ENCODE measurements at places on chromosomes 1 and 21.

DNA sequence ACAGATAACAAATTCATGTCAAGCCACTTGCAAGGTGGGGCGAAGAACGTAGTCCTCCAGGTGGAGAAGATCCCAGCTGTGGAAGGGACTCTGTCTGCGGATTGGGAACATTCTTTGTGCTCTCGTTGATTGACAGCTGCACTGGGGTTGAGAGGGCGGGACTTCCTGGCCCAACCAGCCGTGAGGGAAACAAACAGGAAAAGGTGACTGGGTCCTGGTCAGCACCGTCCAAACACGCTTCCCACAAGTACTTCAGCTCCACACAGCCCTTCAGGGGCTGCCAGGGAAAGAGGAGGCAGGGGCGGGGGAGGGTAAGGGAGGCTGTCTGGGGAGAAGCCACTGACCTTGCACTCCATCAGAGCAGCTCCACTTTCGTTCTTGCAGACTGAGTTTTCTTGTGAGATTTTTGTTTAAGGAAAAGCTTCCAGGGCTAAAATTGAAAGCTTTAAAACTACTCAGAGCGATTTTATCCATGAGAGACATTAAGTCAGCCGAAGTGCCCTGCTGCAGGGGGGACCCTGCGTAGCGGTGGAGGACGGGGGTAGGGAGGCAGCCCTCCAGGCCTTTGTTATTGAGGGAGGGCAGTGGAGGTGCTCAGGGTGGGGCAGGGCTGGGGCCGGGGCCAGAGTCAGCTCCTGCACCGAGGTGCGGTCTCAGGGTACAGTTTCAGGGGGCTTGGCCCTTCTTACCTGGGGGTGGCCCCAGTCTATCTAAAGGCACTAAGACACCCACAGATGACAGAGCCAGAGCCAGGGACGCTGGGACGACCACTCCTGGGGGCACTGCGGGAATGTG is 21.6 kb upstream of the STUM start:
- DNase-seq = no peak

- no peak for DNase-seq
Measured at GRCh38 chr1:165647970-165648369, 16.9 kb downstream of the MGST3 start.

- no peak for DNase-seq
Measured at GRCh38 chr1:203038217-203038741, 12.0 kb downstream of the PPFIA4 start.

GRCh38 chr1:119266858-119267257 is 101.7 kb upstream of the HAO2 start:
- DNase-seq = no peak

- DNase-seq = no peak
Measured at GRCh38 chr1:6000444-6001288, 8.4 kb upstream of the NPHP4 start.

GRCh38 chr1:211903490-211904245 is 73.1 kb upstream of the LPGAT1 start:
- DNase-seq = no peak

DNA sequence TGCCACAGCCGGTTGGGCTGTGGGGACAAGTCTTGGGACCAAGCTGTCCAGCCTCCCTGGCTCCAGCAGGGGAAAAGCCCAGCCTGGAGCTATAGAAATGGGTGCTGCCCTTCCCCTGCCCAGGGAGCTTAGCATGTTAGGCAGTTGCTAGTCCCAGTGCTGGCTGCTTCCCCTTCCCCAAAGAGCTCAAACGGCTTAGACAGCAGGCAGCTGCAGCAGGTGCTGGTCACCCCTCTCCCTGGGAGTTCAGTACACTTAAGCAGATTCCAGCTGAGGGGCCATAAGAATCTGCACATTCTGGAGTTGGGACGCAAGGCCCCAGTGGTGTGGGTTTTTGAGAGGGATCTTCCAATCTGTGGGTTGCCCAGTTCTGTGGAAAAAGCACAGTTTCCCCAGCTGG is 11.1 kb upstream of the REG4 start:
- DNase-seq = no peak

- no peak for DNase-seq
Measured at GRCh38 chr1:161706113-161706481, 932 bp upstream of the FCRLA start.

- DNase-seq = no peak
Measured at GRCh38 chr1:167095368-167095767, 1.5 kb downstream of the STYXL2 start.

DNA sequence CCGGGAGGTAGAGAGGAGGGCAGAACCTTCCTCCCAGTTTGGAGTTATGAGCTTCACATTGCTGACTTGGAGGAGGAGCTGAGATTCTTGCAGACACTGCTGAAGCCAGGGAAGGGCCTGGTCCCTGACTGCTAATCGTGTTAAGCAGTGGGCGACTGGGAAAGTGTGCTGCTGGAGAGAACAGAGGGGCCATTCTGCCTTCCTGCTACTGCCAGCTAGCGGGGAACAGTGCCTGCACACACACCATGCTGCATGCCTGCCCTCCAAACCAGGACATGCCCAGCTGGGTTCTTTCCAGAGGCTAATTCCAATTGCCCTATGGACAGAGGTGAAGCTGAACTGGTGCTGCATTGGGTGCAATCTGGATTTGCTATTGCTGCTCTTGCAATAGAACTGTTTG is 281.4 kb downstream of the AJAP1 start:
- no peak for DNase-seq

DNA sequence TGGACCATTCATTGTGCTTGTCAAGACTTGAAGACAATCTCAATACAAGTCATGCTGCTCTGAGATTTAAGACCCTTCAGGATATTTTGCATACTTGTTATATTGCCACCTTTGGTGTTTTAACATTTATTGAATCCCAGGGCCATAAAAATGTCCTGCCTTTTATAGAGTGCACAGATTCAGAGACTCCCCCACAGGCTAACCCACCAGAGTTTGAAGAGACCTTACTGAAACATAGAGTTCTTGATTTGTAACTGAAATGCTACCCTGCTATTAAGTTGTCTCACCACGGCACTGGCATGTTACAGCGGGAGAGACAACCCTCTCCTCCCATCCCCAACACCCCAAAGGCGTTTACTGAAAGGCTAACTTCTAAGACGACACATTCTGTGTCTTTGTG is 313.9 kb upstream of the USP24 start:
- DNase-seq = no peak

- DNase-seq = no peak
Measured at GRCh38 chr1:204390751-204391466, 20.7 kb downstream of the PPP1R15B start.

DNA sequence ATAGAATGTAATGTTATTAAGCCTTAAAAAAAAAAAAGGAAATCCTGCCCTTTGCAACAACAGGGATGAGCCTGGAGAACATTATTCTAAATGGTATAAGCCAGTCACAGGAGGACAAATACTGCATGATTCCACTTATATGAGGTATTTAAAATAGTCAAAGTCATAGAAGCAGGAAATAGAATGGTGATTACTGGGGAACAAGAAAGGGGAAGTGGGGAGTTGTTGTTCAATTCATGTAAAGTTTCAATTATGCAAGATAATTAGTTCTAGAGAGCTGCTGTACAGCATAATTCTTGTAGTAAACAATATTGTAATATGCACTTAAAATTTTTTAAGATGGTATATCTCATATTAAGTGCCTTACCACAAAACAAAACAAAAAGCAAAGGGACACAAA is 13.2 kb downstream of the FCER1A start:
- no peak for DNase-seq

- no peak for DNase-seq
Measured at GRCh38 chr1:165634154-165634921, 3.3 kb downstream of the MGST3 start.

- DNase-seq = no peak
Measured at GRCh38 chr1:98048244-98048643, 127.4 kb upstream of the DPYD start.

DNA sequence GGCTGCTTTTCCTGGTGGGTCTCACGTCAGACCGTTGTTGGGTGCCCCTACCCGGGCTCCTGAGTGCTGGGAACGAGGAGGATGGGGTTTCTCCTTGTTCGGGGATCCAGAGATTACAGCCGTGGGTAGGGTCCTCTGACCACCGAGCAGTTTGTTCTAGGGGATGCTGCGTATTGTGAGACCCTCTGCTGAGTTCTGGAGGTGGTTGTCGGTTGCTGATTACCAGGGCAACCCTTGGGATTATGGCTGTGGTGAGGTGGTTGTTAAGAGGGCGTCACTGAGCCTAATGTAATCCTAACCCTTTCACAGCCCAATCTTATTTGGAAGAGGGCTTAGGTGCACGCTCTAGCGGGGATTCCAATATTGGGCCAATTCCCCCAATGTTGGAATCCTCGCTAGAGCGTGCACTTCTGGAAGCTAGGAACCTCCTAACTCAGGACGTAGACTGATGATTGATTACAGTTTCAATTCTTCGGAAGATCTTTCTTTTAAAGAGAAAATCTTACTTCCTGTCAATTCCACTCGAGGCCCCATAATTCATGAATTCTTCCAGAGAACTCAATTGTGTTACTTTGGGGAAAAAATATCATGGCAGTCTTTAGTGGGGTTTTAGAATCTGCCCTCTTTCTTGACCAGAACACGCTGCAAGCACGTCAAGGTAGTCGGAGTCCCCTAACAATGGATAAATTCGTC is 483 bp downstream of the TCEANC2 start:
- no peak for DNase-seq

GRCh38 chr1:151476083-151476482 is 16.8 kb upstream of the POGZ start:
- no peak for DNase-seq

DNA sequence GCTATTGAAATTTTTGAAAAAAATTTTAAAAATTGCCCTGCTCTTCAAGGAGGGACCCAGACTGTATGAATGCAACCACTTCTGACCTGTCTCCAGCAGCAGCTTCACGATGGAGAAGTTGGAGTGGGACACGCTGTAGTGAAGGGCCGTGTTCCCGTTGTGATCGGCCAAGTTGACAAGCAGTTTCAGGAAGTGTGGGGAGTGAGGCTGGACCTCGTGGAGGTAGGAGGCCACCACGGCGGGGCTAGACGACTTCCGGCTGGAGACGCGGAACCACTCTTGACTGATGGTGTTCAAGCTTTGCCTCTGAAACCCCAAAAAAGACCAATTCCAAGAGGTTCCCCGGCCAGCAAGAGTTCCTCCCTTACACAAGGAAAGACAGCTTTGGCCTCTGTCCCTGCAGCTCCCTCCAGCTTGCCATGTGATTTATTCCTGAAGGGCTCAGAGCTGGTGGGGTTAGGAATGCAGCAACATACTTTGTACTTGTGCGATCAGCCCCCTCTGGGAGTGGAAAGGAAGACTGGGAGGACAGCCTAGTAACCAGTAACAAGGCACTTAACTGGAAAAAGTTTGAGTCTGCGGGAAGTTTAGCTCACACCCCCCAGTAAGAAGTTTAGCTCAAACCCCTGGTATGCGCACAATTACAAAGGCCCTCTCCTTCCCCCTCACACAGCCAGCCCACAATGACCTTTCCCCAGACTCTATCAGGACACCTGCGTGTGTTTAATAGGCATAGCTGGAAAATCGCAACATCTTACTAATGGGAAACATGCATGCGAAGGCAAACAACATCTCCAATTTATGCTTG is 56.0 kb downstream of the KANK4 start:
- no peak for DNase-seq

DNA sequence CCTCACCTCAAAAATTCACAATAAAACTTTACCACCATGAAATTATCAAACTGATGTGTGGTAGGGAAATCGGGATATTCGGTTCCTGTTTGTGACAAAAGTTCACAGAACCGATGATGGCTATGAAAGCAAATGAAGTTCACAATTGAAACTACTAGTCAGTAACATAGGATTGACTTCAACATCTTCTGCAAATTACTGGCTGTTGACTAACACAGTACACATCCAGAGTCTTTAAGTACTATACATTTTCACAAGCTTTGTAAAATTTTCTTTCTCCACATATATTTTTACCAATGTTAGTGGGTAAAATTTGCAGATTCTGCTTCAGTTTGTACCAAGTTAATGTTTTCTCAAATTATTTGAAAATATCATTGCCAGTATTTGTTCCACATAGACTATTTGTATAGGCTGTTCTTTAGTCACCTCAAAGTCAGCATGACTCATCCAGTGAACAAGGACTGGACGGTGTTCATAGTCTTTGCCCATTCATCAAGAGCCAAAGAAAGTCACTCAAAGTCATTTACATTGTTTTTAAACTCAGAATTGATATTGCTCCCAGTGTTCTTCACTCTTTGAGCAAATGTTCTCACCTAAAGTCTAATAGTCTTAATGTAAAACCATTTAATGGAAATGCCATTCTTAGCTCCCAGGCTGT is 213.4 kb downstream of the USP25 start:
- DNase-seq = no peak

GRCh38 chr1:27427329-27427728 is 34.9 kb downstream of the GPR3 start:
- no peak for DNase-seq

DNA sequence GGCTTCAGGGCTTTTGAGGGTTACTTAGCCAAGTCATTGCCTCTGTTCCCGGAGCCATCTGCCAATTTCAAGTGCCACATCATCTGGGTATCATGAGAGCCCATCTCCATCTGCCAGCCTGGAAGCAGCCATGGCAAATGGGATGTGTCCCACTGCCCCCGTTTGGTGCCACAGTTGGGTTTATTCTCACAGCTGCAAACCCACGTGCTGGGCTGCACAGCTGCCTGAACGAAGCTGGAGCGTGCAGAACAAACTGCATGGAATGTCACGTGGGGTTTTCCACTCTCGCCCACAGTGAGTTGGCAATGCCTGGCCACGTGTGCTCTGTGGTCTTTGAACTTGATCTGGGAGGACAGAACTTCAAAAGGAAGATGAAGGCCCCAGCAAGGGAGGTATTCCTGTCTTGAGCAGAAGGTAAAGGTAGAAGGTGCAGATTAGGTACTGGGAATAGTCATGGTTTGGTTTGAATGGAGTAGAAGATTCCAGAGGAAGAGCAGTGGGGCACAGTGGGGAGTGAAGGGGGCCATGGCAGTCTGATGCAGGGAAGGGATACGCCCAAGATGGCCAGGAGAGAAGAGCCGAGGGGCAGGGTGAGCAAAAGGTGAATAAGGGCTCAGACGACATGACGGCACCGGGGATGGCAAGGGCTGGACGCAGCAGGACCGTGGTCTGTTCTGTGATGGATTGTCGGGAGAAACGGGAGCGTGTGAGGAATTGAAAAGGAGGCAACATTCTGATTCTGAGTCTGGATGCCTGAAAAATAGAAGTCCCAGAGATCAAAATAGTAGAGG is 222.0 kb downstream of the KAZN start:
- no peak for DNase-seq

DNA sequence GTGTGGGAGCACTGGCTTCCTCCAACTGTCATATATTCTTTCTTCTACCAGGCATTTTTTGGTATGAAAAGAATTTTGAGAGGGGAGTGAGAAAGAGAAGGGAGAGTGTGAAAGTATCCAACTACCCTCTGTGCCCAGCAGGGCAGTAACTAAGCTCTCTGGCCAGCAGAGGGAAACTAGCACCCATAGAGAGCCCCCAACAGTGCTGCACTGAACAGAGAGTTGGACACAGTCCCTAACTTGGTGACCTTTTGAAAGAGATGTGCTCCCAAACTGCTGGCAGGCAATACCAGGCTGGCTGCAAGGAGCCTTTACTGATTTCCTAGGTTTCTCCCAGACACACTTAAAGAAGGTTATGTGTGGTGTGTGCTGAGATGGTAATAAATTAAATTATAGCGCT is 118.8 kb upstream of the PBX1 start:
- DNase-seq = no peak
